Fibroblast of lung (primary cell): ENCODE measurements at places on chromosomes 5 and 9. TPM values are rescaled to one million over a fixed set of nuclear protein-coding genes. Genes with fewer than 3 reads are reported as not detected.

- peak; percentile 93 for DNase-seq
Measured at GRCh38 chr9:2570615-2571479, 50.7 kb upstream of the VLDLR start.

DNA sequence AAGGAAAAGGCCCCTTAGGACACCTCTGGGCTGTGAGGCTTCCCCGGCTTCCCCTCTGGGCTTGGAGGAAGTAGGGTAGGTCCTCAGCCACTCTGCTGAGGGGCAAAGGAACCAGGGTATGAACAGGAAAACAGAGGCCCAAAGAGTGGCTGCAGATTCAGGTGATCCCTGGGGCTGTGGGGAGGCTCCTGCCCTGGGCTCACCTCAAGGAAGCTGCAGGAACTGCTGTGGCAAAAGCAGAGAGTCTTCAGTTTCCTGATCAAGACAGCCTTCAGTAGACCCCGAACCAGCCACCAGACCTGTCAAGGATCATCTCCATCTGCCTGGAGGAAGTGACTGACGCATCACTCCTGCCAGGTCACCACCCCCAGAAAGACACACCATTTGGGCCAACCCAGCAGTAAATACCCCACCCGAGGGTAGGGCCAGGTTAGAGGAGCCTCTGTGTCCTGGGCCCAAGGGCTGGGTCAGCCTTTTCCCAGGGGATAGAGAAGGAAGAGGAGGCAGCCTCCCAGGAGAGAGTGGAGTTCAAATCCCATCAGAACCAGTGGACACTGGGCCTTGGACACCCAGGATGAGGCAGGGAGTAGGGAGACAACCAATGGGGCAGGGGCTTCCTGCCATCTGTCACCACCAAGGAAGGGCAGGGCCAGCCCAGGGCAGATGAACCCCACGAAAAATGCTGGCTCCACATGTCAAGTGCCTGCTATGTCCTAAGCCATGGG is 5.8 kb upstream of the ST6GALNAC6 start:
- DNase-seq = no peak

DNA sequence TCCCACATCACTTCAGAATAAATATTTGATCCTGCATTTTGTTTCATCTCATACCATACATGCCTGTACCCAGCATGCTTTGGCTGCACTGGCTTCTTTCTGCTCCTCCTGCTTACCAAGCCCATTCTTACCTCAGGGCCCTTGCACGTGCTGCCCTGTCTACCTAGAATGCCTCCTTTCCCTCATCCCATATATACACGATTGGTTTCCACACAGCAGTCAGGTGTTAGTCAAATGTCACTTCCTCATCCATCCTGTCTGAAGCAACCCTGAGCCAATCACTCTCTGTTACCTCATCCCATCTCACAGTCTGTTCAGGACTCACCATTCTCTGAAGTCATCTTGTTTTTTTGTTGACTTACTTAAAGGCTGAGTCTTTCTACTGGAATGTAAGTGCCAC is 30.3 kb downstream of the CAST start:
- peak; percentile 43 for DNase-seq

- DNase-seq = peak; percentile 72
Measured at GRCh38 chr9:106277966-106278365, 583.6 kb downstream of the TMEM38B start.

- DNase-seq = no peak
Measured at GRCh38 chr9:109311286-109311685, 9.6 kb downstream of the EPB41L4B start.

GRCh38 chr5:109688630-109688969 is 1.1 kb upstream of the MAN2A1 start:
- DNase-seq = no peak

- no peak for DNase-seq
Measured at GRCh38 chr5:140801494-140801841, 611 bp downstream of the PCDHA3 start.

DNA sequence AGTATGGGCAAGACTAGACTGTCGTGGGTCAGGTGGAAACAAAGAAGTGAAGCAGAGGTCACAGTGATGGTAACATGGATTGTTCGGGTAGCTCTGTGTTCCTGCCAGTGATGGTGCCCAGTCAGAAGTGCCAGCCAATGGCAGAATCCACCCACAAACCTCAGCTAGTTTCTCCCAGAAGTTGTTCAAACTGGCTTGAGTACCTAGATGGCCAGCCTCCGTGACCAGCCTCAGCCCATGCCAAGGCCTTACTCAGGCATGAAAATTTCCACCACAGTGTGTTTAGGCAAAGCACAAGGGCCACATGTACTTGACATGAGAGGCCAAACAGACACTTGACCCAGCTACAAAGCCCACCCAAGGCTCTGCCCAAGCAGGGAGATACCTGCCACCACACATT is 19.4 kb upstream of the BTNL9 start:
- no peak for DNase-seq

- peak; percentile 87 for DNase-seq
Measured at GRCh38 chr5:118548761-118549720, 439.3 kb downstream of the DTWD2 start.

DNA sequence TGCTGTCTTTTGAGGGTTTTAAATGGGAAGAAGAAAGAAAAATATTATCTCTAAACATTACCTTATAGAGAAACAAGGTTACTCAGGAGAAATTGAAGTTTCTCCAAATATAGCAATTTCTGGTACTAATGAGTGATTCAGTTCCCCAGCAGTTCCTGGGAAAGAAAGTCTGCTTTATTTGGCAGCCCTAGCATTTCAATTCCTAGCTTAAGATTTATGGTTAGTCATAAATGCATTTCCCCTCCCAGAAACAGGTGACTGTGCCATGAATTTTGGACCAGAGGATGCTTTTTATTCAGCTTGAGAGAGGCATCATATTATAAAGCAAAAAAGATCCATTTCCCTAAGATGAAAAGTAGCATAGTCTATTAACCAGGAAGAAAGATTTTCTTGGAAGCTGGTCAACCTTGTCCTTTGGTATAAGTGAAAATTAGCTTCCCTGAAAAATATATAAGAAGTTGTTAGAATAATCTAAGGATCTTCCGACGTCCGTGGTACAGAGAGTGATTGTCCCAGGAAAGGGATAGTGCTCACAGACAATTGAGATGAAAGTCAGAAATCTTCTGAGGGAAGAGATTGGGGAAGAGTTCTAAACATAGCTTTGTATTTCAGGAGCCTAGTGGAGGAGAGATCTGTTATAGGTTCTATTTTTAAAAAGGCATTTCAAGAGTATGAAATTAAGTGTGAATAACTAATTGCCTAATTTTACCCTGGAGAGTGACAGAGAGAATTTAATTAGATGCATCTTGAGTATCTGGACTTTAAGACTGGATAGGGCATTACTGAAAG is 164.9 kb downstream of the ESM1 start:
- DNase-seq = peak; percentile 83

- DNase-seq = no peak
Measured at GRCh38 chr5:25516141-25516540, 871.4 kb upstream of the CDH10 start.

DNA sequence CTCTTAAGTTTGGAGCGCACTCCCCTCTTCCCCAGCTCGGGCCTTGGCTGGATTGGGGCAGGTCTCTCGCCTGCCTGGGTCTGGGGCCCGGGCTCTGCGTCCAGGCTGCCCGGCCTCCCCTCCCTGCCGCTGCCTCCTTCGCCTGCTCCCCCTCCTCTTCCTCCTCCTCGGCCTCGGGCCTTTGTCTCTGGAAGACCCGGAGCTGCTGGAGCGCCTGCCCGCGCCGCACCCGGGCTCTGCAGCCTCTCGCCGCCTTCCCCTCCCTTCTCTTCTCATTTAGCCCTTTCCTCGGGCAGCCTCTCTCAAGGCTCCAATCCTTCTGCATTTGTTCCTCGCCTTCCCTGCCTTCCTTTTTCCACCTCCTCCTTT is 218.5 kb downstream of the C9orf50 start:
- no peak for DNase-seq

DNA sequence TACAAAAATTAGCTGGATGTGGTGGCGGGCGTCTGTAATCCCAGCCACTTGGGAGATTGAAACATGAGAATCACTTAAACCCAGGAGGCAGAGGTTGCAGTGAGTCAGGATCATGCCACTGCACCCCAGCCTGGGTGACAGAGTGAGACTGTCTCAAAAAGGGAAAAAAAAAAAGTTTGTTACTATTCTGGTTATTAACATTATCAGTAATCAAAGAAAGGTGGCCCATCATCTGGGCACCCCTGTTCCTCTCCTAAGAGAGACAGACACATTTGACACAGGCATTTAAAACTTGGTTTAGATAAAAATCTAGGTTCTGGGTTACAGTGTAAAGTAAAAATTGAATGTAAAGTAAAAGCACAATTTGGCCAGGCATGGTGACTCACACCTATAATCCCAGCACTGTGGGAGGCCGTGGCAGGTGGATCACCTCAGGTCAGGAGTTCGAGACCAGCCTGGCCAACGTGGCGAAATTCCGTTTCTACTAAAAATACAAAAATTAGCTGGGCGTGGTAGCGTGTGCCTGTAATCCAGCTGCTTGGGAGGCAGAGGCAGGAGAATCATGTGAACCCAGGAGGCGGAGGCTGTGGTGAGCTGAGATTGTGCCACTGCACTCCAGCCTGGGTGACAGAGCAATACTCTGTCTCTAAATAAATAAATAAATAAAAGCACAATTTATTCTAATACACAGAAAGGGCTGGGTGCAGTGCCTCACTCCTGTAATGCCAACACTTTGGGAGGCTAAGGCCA is 16.7 kb upstream of the PHYHD1 start:
- DNase-seq = peak; percentile 32

DNA sequence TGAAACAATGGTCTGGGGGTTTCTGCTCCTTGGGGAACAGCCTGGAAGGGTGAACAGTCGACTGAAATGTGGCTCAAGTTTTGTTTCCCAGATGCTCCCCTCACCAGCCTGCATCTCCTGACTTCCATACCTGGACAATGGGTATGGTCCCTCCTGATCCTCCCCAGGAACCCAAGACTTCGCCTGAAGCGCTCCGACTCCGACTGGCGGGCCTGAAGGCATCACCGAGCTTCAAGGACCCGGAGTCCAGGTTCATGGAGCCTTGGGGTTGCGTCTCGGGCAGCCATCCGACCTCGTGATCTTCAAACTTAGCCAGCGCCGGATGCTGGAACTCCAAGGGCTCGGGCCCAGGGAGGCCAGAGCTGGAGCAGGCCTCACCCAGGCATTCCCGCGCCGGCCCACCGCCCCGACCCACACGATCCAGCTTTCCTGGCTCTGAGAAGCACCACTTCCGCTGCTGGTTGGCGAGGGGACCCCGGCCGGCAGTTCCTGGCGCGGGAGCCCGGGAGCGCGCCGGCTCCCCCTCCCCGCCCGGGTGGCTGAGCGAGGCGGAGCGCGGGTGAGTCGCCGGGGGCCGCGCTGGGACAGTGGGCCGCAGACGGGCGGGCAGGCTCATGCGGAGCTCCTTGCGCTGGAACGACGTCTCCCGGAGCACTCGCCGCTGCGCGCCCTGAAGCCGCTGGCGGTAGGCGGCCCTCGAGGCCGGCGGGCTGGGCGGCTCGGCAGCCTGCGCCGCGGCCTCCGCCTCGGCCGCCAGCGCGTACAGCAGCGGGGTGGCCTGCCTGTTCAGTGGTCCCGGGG is 5.2 kb downstream of the SHROOM1 start:
- no peak for DNase-seq

GRCh38 chr5:129724647-129725046 is 23.2 kb upstream of the MINAR2 start:
- no peak for DNase-seq

GRCh38 chr5:132250547-132250946 is 6.9 kb upstream of the PDLIM4 start:
- no peak for DNase-seq

- no peak for DNase-seq
Measured at GRCh38 chr5:4113426-4113825, 517.8 kb downstream of the IRX1 start.

DNA sequence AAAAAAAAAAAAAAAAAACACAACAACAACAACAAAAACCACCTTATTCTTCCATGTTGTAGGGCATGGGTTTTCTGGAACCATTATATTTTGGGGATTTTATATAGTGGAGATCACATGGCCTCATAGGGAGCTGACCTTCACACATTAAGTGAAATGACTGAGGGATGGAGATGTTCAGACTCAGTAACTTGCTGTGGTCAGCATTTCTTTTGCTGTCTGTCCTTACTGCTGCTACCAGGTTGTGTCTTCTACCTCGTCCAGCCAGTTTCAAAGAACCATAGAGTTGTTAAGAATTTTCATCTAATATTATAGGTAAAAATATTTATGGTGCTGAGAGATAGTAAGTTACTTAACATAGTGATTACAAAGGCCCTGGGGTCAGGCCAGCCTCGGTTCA is 107.6 kb downstream of the PDE8B start:
- no peak for DNase-seq

GRCh38 chr9:16918920-16919319 is 48.5 kb upstream of the BNC2 start:
- no peak for DNase-seq

GRCh38 chr5:144139586-144139985 is 30.9 kb downstream of the YIPF5 start:
- peak; percentile 40 for DNase-seq

Gene NFIB
- polyA plus RNA-seq = 29.3 and 46.5 TPM in 2 replicates

Gene EEIG1
- polyA plus RNA-seq = 12.8 and 21.4 TPM in 2 replicates

Gene SHC3
- polyA plus RNA-seq = 1.7 and 2.5 TPM in 2 replicates

Gene GLRA1
- polyA plus RNA-seq = not detected in 2 replicates

Gene PCDHA1
- 0.05 and 0.12 TPM in 2 replicates for polyA plus RNA-seq

Gene CBY3
- not detected in 2 replicates for polyA plus RNA-seq

Gene CDO1
- 0.85 and 2.2 TPM in 2 replicates for polyA plus RNA-seq

Gene ARHGEF28
- 2.3 and 3.5 TPM in 2 replicates for polyA plus RNA-seq

Gene VLDLR
- polyA plus RNA-seq = 11.0 and 11.9 TPM in 2 replicates

Gene KIF12
- polyA plus RNA-seq = not detected in 2 replicates

Gene SPEF2
- polyA plus RNA-seq = 2.6 and 5.2 TPM in 2 replicates

Gene PCDHGC5
- 0.97 and 1.1 TPM in 2 replicates for polyA plus RNA-seq

Gene CATSPER3
- 0.12 and 0.32 TPM in 2 replicates for polyA plus RNA-seq

Gene C9
- polyA plus RNA-seq = 0.06 TPM in 1 of 2 replicates, not detected in the other

Gene ECPAS
- polyA plus RNA-seq = 42.1 and 42.9 TPM in 2 replicates
